Activated naive CD4-positive, alpha-beta T cell (primary cell): ENCODE measurements at places on chromosomes 3 and 15.

GRCh38 chr3:172321035-172321434 is 127.2 kb downstream of the GHSR start:
- DNase-seq = no peak

GRCh38 chr15:101131489-101132389 is 120.1 kb downstream of the CHSY1 start:
- no peak for DNase-seq

- no peak for DNase-seq
Observed at GRCh38 chr15:69748131-69748530, 295.5 kb downstream of the RPLP1 start.

DNA sequence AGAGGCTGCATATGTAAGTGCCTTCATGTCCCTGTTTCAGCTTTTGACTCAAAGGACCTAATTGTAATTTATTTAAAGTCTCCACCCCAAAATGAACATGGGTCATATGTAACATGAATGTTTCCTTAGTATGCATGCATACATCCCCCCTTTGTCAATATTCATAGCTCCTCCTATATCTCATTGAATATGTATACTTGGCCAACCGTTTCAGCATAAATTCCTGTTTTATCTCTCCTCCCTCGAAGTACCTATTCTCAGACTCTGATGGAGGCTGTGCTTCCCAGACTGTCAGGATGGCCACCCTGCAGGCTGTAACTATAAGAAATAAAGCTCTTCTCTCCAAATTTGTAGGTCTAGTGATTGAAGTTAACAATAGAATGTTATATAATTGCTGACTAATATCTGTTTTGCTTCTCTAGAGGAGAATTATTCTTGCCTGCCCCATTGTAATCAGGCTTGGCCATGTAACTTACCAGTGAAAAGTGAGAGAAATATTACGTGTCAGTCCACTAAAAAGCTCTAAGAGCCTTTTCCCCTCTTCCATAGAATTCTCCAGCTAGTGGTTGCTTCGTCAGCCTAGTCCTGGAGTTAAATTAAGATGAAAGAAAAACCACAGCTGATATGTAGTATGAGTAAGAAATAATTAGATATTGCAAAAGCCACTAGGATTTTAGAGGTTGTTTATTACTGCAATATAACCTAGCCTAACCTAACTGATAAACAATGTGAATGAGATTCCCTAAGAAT is 245.1 kb downstream of the ZNF385D start:
- DNase-seq = no peak

DNA sequence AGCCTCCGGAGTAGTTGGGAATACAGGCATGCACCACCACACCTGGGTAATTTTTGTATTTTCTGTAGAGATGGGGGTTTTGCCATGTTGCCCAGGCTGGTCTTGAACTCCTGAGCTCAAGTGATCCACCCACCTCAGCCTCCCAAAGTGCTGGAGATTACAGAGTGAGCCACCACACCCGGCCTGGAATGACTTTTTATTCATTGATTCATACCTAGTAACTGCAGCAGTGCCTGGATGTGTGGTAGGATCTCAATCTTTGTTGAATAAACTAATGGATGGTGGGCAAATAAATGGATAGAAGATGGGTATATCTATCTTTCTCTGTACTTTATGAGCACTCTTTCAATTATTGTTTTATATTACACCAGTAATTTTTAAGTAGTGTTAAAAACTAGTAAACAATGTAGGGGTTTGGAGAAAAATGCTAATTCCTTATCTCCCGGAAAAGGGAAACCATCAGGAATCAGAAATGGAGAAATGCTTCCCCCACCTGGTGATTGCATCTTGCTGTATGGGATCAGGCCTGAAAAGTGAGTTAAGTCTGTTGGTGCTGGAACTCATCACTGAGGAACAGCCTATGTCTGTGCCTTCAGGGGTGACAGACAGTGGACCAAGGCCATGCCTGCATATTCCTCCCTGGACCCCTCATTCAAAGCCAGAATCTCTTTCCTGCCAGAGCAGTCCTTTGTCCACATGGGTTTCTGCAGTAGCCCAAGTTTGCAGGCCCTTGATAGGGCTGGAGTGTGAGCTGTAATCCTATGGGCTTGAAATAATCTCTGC is 161.0 kb upstream of the CTDSPL start:
- DNase-seq = no peak

- DNase-seq = no peak
Observed at GRCh38 chr3:160869825-160870224, 113.8 kb downstream of the PPM1L start.

DNA sequence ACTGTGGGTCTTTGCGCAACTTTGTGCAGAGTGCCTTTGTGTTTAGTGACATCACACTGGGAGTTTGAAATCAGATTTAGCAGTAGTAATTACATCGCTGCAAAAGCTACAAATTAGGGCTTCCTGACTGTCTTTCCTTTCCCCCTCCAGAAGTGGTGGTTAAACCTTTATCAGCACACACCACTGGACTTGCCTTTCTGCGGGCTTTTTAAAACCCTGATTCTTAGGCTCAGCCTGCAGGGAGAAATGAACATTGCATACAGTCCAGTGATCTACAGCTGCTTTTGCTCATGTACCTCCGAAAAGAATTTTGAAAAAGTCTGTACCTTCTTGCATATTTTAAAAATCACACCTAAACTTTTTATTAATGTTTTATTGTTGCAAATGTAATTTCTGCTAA is 219.7 kb upstream of the NAALADL2 start:
- DNase-seq = no peak

DNA sequence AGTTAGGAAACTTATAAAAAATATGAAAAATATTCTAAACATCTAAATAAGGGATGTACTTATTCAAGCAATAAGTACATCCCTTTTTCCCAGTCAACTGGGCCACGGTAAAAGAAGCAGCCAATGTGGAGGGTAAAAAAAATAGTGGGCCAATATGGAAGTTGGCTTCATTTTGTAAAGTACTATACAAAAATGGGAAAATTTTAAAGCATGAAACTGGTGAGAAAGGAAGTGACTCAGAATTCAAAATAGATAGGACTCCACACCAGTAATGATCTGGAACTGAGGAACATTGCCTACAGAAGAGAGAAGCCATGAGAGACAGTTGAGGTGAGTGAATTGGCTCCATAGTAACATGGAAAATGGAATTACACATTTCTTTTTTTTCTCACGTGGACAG is 108.9 kb downstream of the FNDC3B start:
- no peak for DNase-seq

DNA sequence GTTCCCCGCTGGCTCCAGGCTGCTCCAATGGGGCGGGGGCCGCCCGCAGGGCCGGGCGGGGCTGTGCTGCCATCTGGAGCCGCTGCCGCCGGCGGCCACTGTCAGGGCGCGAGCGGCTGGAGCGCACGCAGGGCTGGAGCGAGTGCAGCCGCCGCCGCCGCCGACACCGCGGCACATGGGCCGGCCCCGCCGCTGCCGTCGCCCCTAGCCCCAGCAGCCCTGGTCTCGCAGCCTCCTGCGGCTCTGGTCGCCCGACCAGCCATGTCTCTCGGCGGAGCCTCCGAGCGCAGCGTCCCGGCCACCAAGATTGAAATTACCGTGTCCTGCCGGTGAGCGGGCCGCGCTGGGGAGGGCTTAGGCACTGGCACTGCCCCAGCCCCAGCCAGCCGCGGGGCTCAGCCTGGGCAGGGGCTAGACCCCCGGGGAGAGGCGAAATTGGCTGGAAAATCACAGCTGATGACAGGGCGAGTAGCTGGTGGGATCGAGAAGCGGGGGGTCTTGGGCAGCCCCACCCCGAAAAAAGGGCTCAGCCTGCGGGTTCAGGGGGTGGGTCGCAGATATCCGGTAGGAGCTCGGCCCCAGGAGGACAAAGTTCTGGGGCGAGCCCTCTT is at the start of gene CPNE9:
CPNE9 (plus strand) TSS at position 98 of the 611 bp plus-strand sequence; CDS start at position 262, 164 bp downstream.
- no peak for DNase-seq

DNA sequence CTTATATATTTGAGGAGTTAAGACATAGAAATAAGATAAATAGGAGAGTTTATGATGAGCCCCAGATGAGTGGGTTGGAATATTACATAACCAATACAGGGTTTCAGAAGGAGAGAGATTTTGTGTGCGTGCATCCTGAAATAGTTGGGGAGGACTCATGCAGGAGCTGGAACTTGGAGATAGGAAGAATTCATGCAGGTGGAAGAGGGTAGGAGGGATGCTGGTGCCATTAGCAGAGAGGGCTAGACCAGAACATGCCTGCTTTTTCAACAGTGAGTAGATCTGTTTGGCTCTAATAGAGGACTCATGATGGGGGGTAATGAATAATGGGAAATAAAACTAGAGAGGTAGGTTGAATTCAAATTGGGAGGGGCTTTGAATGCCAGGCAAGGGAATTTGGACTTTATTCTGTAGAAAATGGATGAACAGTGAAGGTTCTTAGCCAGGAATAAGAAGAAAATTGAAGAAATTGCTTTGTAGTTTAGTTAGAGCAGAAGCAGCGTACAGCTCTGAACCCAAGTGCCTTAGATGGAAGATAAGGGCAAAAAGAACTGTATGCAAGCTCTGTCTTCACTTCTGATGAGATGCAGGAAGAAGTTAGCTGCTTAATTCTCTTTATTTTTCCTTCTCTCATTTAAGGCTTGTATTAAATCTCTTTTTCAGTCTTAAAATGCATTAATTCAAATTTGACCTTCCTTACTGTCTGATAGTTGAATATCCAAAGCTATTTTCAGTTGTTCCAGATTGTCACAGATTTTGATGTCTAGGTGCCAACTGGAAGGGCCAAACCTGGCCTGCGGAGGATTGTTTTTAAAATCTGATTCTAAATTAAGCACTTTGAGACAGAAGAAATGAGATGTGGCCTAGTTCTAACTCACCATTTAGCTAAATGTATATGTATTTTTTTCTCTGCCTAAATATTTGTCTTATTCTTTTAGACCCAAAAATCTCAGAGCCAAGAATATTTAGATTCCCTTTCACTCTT is 86.3 kb downstream of the PPM1L start:
- DNase-seq = no peak

- no peak for DNase-seq
Observed at GRCh38 chr3:182136008-182136910, 424.5 kb downstream of the SOX2 start.
